ENCODE measurements at places on chromosomes 5 and 9.

DNA sequence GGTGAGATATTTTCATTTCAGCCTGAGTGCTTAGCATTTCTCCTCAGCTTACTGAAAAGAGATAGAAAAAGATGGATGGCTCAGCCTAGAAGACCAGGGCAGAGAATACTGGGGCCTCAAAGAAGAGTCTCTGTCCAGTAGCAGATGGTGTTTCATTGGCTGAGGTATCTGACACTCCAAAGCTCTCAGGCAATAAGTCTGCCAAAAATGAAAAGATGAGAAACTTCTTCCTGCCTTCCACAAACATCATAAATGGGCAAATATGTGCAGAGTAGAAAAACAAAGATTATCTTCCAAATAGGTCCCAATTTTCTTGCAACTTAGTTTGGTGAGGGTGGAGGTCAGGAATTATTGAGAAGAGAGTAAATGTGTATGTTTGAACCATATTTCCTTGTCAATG, 87.4 kb upstream of the ICE1 start:
- no peak for DNase-seq

GRCh38 chr5:114305402-114306207, 56.3 kb upstream of the KCNN2 start:
- peak; percentile 38 for DNase-seq

DNA sequence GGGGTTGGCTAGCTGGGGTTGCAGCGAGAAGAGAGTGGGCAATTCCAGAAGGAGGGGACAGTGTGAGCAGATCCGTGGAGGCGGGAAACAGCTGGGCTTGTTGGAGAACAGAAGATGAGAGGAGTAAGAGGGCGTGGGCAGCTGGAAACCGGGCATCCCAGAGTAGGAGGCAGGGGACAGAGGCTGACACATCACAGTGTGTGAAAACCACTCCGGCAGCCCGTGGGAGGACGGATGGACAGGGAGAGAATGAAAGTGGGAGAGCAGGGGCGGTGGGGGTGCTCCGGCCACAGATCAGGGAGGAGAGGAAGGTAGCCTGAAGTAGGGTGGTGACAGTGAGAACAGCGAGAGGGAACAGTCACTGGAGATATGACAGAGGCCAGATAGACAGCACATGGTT, 8.3 kb upstream of the PSMB7 start:
- DNase-seq, result no peak

DNA sequence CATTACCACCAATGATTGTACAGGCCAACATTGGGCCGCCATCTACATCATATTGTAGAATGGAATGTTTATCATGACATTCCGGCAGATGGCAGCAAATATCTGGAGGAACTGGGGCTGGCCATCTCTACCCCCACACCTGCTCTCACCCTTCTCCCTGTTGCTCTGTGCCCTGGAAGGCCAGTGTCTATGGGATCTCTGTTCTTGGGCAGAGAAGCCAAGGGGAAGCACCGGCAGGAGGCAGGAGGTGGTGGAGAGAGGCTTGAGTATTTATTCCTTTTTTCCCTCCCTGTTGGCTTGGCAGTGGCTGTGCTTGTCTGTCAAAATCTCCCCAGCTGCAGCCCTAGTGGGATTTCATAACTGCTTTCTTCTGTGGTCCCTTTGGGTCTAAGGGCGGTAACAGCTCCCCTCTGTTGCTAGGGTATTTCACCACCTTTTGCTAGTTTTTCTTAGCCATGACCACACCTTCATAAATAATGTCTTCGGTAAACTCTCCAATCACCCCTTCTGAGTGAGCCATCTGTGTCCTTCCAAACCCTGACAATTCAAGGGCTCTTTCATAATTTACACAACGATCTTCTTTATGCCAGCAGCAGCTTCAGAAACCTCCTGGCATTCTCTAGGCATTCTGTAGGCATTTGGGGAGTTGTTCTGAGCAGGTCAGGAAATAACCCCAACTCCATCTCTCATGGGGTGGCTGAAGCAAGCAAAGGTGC, 225.8 kb downstream of the MELK start:
- peak; percentile 11 for DNase-seq

DNA sequence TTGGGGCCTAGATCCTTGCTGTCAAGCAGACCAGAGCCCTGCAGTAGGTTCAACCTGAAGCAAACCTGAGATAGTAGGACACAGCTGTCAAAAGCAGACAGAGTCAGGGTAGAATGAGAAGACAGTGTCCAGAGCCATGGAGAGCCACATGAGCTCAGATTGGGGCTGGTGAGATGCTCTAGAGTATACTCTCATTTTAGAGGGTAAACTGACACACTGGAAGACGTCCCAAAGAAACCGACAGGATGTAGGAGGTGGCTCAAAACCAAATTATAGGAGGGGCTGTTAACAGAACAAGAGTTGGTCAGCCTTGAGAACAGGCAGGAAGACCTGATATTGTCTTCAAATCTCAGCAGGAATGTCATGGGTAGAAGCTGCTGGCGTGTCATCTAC, 11.5 kb downstream of the CCDC69 start:
- no peak for DNase-seq

- peak; percentile 69 for DNase-seq
Measured at GRCh38 chr5:159515909-159516415, 185.7 kb upstream of the IL12B start.

DNA sequence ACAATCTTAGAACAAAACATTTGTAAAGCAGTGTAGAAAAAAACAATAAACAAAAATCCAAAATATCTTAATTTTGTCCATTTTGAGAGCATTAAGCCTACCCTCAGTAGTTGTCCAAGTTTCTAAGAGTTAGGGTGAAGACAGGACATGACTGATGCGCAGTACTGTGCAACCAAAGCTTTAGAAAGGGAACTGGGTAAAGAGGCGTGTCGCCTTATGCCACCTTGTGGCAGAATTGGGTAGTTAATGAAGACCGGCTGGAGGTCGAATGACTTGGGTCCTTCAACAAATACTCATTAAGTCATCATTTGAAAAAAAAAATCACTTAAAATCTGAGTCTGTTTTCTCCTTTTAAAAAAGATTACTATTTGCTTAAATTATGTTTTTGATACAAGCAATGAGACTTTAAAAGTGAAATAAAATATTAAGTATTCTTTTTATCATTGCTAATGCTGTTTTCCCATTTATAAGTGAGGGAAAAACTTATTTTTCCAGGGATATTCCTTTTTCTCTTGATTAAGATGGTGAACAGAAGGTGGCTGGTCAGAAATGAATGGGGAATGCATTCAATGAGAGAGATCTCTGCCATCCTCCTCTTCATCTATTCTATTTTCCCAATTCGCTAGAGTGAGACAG, 3.5 kb upstream of the RNF20 start:
- peak; percentile 92 for DNase-seq

DNA sequence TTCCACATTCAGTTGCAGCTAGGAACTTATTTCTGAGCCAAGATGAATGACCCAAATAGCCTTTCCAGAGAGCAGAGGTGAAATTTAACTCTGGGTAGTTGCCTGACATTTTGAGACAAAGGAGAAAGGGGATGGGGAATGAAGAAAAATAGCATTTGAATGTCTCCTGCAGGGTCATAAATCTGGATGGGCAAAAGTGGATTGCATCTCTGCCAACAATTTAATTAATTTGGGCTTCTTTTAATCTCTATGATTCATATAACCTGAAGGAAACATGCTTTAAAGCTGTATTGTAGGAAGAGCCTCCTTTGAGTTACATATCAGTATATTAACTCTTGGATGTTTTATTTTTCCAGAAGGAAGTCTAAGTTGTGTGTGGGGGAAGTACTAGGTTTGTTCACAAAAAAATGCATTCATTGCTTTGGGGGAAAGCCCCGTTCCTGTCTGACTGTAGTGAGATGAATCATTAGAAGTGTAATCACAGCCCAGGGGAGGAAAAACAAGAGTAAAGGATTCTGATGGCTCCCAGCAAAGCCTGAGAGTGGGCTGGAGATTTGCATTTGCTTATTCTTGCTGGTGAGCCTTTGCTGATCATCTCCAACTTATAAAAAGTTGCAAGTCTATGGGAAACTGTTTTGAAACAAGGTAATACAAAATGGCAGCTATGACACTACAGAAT, 133.0 kb upstream of the IQGAP2 start:
- no peak for DNase-seq

- no peak for DNase-seq
Measured at GRCh38 chr9:92187390-92187789, 72.2 kb upstream of the SPTLC1 start.

- DNase-seq, result no peak
Measured at GRCh38 chr9:4946937-4947336, 38.1 kb upstream of the JAK2 start.

DNA sequence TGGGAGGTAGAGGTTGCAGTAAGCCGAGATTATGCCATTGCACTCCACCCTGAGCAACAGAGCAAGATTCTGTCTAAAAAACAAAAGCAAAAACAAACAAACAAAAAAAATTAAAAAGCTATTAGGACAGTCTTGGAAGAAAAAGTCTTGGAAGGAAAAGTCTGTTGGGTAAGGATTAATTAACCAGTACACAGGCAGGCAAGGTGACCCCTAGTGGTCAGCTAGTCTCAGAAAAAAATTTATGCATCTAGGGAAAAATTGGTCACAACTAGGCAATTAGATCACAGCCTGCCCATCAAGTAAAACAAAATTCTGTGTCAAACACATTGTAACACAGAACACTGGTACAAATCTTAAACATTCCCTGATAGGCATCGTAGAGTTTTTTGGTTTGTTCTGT, 6.7 kb upstream of the ANKRD18B start:
- peak; percentile 68 for DNase-seq

DNA sequence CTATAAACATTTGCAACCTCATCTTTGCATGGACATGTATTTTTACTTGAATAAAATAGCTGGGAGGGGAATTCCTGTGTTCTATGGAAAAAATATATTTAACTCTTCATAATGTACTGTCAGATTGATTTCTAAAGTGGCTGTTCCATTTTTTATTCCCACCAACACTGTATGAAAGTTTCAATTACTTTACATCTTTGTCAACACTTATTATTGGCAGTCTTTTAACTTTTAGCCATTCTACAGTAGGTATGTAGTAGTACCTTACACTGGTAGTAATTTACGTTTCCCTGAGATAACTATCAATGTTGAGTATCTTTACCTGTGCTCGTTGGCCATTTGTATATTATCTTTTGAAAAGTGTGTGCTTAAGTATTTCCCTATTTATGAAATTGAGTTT, 429.7 kb downstream of the KIAA0825 start:
- no peak for DNase-seq

- no peak for DNase-seq
Measured at GRCh38 chr5:173714551-173715428, 98.3 kb upstream of the BOD1 start.

- no peak for DNase-seq
Measured at GRCh38 chr9:93824386-93825294, 130.5 kb downstream of the BARX1 start.

- no peak for DNase-seq
Measured at GRCh38 chr5:26416911-26417310, 621.5 kb downstream of the CDH9 start.

DNA sequence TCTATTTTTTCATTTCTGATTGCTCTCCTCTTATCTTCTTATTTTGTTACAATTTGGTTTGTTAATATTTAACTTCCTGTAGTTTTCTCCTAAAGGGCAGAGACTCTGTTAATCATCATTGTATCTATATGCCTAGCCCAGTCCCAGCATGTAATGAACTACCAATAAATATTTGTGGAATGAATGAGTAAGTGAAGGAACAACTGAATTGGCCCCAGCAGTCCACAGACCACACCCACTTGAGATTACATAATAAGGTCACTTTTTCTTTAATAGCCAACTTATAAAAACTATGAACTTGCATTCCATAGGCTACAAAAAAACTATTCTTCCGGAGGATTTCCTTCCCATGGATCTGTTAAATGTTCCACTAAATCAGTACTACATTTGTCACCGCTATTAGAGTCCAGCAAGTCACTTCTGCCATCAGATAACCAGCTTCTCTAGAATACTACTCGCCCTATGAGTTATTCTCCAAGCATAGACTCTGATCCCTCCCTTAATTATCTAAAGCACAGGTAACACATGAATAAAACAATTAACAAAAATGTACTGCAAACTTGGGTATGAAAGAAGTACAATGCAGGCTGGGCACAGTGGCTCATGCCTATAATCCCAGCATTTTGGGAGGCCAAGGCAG, 27.5 kb upstream of the TNPO1 start:
- no peak for DNase-seq

GRCh38 chr5:115977096-115977495, 14.8 kb downstream of the LVRN start:
- DNase-seq, result no peak

- DNase-seq, result peak; percentile 80
Measured at GRCh38 chr9:87324613-87325194, 173.0 kb upstream of the DAPK1 start.

DNA sequence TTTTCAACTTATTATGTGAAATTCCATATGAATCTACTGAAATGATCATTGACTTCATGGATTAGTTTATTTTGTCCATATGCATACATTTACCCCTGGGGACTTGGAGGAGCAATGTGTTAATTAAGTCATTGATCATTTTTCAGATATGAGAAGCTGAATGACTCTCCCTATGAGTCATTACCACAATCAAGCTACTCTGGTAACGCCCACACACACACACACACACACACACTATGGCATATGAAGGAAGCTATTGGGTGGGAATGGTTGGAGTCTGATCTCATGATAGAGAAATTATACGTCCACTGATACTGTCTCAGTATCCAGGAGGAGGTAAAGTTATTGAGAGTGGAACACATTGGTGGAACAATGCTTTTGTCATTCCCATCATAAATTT, 528.9 kb downstream of the AGTPBP1 start:
- peak; percentile 30 for DNase-seq

DNA sequence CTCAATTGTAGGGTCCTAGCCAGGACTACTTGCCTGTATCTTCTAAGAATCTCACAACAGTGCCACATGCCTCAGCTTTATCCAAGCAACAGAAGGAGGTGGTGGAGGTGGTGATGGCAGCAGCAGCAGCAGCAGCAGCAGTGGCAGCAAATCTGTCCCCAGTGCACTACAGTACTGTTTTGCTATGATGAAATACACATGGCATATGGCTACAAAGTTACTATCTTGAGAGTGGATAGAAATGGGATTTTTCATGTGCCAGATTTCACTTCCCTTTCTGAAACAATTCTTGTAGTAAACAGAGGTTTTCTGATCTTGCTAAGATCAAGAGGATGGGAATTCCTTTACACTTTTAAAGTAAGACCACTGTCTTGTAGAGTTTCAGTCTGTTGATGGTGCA, 8.1 kb upstream of the CYSTM1 start:
- no peak for DNase-seq

DNA sequence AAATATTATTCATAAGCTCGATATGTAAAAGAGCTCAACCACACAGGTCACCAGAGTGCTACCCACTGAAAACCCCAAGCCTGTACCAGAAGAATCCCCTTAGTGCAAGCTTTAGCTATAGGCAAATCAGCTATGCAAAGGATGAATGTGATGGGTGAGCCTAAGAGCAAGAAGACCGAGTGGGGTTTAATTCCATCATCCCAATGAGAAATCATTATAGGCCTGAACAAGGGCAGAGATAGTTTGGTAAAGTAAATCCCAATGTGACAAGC, 21.8 kb downstream of the ELOVL7 start:
- DNase-seq, result no peak

DNA sequence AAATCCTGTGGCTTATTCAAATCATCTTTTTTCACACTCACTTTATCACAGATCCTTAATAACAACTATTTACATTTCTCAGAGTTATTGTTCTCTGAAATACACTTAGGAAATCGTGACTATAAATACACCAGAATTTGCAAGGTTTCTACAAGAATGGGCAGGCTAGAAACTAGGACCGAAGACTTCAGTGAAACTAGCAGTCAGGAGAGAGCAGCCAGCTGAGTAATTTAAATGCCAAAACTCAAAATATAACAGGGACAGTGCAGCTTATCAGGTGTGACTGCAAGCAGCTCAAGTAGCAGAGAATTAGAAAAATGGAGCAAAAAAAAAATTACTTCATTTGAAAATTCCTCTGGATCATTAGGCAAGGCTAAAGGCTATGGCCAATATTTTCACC, 719.3 kb upstream of the ZNF608 start:
- DNase-seq, result no peak

- DNase-seq, result no peak
Measured at GRCh38 chr5:151585970-151586369, 5.2 kb downstream of the FAT2 start.

Measured in hematopoietic multipotent progenitor cell treated with erythropoietin and hydrocortisone succinate and interleukin-3 and kit ligand, for 4 days (in vitro differentiated cells).